NCI-H1436 (cell line): ENCODE measurements at places on chromosomes 5 and 9.

DNA sequence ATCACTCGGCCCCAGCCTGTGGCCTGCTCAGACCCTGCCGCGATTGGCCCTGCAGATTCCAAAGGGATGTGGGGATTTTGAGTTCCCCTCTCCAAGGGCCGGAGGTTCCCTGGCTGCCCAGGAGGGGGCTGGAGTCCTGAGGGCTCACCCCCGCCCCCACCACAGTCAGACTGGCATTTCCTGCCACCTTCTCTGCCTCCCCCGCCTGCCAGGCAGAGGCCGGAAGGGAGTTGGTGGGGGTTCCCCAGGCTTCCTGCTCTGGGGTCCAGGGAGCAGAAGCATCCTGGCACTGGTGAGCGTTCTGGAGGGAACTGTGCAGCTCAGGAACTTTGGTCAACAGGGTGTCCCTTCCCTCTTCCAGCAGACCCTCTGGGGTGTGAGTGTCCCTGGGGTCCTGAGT is 70.6 kb downstream of the RXRA start:
- no peak for DNase-seq

- DNase-seq: no peak
These were observed 1181.7 kb downstream of the EFNA5 start for GRCh38 chr5:106489004-106489403.

DNA sequence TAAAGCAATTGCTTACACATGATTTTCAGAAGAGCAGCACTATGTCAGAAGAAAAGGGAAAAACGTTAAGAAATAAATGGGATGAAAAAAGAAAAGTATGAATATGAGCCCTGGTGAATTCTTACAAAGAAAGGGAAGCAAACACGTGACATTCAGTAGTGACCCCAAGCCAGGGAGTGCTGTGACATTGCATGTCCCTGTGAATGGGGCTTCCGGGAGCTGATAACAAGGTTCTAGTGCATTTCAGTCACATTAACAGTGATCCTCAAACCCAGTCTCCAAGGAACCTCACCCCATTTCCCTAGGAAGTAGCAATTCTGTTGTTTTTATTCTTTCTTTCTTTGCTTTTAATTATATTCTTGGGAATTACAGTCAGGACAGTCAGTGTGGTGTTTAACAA is 27.3 kb downstream of the TMEM252 start:
- DNase-seq: no peak

DNA sequence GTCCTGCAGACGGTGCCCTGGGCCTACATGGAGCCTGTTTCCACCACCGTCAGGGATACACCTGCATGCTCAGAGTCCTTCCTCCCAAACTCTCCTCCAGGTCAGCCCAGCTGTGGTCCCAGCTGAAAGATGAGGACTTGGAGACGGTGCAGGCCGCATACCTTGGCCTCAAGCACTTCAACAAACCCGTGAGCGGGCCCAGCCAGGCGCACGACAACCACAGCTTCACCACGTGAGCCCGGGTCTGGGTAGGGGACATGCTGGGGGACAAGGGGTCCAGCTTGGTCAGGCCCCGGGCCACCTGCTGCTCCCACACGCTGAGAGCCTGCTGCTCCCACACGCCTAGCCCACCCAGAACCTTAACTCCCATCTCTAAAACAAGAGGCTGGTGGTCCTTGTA is 16.6 kb upstream of the CARD19 start:
- DNase-seq: no peak

- DNase-seq: no peak
These were observed 388.7 kb downstream of the CETN3 start for GRCh38 chr5:90020575-90021538.

DNA sequence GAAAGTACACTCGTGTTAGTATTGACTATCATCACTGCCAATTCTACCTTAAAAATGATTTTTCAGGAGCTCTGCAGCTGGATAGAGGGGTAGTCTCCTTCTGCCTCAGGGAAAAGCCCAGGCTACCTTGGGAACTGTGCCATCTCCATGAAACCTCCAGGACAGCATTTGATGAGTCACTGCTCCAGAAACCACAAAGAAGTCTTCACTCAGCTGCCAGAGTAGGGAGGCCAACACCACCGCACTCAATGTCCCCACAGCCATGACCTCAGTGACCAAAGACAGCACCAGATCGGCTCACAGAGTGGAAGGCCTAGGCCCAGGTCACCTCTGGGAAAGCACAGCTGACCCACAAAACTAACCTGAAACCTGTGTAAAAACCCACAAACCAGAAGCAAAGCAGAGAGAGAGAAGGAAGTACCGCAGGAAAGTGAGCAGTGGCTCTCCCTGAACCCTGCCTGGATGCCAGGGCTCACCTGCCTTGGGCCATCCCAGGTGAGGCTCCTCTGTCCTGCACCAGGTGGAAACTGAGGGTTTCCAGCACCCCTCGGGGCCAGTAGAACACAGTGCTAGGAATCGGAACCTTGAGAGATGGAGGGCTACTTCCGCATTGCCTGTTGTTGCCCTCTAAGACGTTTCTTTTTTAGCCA is 30.0 kb downstream of the S1PR3 start:
- no peak for DNase-seq

- DNase-seq: no peak
These were observed 75.2 kb upstream of the GALNT10 start for GRCh38 chr5:154115291-154115690.

GRCh38 chr5:75656311-75657003 is 45.2 kb downstream of the ANKDD1B start:
- peak; percentile 25 for DNase-seq

- DNase-seq: no peak
These were observed 32.3 kb upstream of the KIF2A start for GRCh38 chr5:62273687-62274086.

DNA sequence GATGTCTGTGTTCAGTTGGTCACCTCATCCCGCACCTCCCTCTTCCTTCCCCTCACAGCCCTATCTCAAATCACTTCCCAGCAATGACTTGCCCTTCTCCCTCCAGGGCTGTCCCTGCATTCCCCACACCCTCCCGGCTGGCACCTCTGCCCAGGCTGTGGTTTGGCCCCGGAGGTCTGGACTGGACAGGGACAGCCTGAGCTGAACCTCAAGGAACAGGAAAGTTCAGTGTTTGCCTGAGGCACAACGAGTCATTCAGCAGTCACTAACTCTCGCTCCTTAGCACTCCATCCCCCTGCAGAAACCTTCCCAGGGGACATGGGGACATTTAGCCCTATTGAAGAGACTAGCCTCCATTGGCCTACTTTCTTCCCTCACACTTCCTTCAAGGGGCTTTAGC is 58.3 kb upstream of the MAP3K1 start:
- DNase-seq: no peak

DNA sequence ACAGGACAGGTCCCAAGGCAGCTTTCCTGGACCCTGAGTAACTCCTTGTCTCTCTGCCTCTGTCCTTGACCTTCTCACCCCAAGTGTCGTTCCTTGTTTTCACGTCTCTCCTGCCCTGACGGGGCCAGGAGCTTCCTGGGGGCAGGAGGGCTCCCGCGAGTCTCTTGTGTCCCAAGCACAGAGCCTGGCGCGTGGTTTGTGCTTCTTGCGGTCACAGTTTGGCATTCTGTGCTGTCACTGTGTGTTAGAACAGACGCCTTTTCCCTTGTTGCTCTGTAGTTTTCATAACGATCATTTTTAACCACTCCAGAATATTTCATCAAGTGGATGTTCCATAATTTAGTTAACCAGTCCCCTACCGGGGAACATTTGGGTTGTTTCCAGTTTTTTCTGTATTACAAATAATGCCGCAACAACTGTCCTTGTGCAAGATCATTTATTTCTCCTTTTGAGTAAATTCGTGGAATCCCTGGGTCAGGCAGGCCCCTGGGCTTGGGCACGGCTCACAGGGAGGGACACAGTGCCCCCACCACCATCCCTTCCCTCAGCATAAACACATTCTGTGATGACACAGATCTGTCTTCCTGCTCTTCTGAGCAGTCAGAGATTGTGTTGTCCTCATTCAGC is 71.9 kb downstream of the TSPAN17 start:
- no peak for DNase-seq

GRCh38 chr5:157273131-157273556 is 7.2 kb downstream of the CYFIP2 start:
- DNase-seq: no peak

DNA sequence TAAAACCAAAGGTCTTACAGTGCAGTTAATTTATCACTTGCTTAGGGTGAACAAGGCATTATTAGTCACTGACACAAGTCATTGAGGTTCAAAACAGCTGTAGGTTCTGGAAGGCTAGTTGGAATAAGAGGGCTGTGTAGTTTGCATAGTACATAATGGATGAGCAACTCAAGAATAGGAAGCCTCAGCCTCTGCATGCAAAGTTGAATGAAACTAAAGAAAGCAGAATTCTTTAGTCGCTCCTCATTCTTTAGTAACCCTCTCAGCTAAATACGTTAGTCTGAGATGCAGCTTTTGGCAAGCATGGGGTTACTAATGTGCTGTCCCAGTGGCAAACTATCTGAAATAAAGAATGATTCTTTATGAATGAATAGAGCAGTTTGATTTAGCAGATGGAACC is 74.2 kb downstream of the ADGRV1 start:
- DNase-seq: no peak

DNA sequence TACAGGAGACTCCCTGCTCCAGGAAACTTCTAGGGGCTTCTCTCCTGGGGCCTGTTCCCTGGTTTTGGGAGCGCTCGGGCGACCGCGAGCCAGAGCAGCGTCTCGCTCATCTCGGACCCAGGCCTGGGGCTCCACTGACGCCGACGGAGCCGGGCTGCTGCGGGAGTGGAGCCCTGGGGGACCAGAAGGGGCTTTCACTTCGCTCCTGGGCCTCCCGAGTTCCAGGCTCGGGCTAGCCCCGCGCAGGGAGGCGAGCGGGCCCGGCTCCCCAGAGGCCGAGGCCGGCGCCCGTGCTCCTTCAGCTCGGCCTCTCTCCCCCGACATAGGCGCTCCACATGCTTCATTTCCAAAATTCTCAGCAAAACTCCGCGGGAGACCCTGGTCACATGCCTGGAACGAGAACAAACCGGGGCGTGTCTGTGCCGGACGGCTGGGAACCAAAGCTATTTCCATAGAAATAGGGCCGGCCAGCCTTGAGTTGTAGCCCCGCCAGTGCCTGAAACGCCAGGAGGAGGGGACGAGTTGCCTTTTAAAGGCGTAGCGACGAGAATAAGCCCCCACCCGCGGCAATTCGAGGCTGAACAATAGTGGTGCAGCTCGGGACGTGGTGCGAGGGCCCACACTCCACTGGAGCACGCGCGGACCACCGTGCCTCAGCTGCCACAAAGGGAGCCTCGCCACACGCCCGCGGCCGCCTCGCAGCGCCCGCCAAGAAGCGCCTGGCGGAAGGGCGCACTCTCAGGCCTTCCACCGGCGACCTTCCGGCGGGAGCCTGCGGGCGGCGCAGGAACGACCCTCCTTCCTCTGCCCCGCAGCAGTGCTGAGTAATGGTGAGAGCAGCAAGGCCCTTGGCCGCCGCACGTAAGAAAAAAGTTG is 1.1 kb upstream of the G3BP1 start:
- peak; percentile 61 for DNase-seq

- no peak for DNase-seq
These were observed 53.8 kb upstream of the JMY start for GRCh38 chr5:79182141-79182540.

- DNase-seq: no peak
These were observed 2.6 kb upstream of the SNX18 start for GRCh38 chr5:54514841-54515432.

DNA sequence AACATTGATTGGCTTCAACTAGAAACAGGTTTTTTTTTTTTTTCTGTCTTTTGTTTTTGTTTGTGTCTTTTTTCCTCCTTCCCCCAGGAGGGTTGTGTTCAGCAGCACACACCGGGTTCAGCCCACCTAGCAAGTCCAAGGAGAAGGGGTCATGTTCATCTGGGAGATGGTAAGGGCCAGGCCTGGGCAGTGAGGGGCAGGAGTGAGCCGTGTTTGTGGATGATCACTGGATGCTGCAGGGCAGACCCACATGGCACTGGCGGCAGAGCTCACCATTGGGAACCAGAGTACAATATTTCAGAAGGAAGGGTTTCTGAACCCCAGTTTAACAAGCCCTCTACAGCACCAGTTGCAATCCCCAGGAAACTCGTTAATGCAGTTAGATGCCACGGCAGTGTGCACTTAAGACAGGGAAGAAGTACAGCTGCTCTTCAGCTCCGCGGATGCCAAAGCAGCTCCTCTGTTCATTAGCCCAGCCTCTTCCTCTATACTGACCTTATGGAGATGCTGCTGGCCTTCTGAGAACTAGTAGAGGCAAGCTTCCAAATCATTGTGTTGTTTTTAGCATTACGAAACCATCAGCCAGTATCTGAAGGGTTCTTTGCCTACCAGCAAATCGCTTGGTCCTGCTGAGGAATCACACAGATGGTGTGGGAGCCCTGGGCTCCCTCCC is 508.2 kb upstream of the WWC1 start:
- no peak for DNase-seq

DNA sequence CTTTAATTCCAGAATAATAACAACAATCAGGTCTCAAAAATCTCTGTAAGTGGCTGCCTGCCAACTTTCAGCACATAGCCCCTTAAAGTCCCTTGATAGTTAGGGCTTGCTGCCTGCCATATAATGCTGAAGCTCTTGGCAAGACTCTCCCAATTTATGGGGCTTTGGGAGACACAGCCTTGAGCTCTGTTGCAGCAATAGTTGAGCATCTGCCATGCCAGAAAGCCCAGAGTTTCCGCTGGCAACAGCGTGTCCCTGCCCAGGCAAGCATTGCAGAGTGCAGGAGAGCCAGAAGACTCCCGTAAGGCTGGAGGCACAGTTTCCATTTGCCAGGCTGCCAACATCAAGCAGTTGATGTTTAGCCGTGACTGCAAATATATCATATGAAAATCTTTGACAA is 678.5 kb upstream of the NUDT12 start:
- no peak for DNase-seq

- no peak for DNase-seq
These were observed 11.1 kb upstream of the S100Z start for GRCh38 chr5:76838481-76839261.

DNA sequence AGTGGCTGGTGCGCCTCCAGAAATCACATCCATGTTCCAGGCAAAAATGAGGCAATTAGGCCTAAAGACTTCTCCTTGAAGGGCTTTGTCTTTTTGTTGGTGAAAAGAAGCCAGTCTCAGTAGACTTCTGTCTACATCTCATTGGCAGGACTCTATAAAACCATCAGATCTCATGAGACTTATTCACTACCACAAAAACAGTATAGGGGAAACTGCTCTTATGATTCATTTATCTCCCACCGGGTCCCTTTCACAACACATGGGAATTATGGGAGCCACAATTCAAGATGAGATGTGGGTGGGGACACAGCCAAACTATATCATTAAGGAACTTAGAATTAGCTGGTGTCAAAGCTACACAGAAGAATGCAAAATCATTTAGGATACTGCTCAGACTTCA is 77.7 kb upstream of the SNX2 start:
- no peak for DNase-seq

- DNase-seq: no peak
These were observed 28.2 kb downstream of the NMUR2 start for GRCh38 chr5:152376886-152377285.

- no peak for DNase-seq
These were observed 48.7 kb downstream of the FBXW11 start for GRCh38 chr5:171957591-171958251.

GRCh38 chr5:52801329-52801728 is 13.6 kb downstream of the ITGA1 start:
- DNase-seq: no peak
